ENCODE measurements at places on chromosomes 16 and 17.

DNA sequence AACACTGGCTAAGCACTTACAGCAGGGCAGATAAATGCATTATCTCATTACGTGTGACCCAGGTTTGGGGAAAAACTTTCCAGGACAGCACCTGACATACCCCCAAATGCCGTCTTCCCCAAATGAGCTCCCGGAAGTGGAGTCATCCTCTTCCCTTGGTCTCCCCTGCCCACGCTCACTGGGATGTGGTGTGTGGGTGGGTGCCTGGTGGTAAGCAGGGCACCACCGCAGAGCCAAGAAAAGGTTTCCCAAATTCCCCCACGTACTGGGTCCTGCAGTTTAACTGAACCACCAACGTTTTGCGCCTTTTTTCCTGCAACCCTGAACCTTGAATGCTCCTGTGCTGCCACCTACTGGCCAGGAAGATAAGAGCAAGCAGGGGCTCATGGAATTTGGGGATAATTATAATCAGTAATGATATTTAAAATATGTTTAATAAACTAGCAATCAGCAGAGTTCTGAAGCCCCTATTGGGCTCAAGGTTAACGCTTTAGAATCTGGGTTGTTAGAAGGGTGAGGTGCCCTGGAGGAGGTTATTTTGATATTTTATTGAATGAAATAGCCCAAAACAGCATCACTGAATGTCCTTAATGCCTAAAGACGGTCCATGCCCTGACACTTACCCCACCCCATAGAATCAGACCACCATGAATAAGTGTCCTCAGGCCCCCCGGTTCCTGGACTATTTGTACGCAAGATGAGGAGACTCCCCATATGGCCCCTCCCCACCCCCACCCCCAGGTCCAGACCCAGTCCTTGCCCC is 8.0 kb downstream of the SPPL2C start:
- peak; percentile 47 for DNase-seq

- no peak for DNase-seq
Measured at GRCh38 chr16:82451449-82451848, 175.3 kb upstream of the CDH13 start.

GRCh38 chr16:684961-685696 is 995 bp upstream of the JMJD8 start:
- no peak for DNase-seq

DNA sequence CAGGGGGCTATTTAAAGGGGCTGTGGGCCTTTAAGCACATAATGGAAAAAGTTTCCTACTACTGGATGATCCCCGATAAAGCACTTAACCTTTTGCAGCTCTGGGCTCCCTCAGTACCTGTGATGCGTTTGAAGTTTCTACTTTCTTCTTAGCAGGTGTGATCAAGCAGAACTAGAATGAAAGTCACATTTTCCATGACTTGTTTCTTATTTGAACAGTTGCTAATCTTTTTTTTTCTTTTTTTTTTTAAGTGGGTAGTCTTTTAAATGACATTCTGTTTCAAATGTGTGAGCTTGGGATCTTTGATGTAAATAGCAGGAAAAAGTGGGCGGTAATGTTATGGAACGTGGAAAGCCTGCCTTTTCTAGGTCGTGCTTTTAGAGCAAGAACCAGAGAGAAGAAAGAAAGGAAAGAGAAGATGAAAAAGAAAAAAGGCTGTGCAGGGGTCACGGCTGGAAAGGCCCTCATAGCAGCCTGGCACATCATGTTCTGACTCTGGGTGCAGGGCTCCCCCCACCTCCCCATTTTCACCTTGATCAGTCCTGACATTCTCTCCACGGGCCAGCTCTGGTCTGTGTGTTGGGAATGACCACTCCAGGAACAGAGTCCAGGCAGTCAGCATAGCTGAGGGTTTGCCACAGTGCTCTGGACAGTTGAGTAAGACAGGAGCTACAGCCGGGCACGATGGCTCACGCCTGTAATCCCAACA is 150.6 kb downstream of the CLEC16A start:
- DNase-seq: no peak

GRCh38 chr17:39183045-39183444 is 14.4 kb downstream of the CACNB1 start:
- no peak for DNase-seq
